ENCODE measurements at places on chromosomes 11 and 22. TPM values are rescaled to one million over a fixed set of nuclear protein-coding genes. Genes with fewer than 3 reads are reported as not detected.

DNA sequence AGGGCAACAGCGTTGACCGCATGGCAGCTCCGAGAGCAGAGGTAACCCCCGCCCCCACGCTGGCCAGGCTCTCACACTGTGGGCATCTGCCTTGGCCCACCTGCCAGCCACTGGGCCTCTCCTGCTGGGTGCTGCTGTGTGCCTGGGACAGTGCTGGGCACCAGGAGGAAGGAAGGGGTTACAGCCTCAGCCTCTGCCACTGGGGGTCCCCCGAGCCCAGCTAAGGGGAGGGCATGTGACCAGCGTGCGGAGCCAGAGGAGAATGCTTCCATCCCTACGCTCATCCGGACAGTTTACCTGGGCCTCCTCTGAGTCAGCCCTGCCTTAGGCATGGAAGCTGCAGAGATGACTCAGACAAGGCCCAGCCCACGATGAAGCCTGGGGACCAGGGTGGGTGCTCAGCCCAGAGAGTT lies 10.9 kb downstream of the NCF4 start:
- no peak for DNase-seq

WBP2NL gene
- 1.7 TPM for total RNA-seq

DNA sequence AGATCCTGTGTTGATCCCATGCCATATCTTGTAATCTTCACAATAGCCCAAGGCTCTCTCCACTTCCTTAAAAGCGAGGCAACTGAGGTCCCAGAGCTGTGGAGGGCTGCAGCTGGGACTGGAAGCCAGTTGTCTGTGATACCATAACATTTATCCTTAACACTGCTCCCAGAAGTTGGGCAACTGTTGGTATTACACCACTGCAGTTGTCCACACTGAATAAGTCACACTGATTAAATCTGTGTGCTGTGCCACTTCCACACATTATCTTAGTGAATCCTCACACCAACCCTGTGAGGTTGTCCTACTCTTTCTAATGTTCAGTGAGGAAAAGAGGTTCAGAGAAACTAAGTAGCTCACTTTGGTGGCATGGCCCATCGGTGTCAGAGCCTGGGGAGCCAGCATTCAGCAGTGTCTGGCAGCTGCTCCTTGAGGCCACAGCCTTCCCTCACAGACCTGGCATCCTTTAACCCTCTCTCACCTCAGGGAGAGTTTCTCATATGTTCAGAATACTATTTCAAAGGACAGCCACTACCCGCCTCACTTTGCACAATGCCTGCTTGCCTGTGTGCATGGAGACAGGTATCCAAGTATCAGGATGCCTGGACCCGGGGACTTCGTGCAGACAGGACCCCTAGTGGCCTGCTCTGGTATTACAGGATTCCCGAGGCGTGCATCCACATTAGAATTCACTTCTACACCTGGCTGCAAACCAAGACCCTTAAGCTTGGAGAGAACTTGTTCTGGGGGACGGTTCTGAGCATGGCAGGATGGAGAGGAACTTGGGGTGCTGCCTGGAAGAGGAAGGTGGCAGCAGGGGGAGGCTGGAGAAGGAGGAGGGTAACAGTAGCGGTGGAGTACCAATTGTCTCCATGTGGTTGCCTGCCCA lies 221.9 kb upstream of the TBCEL start:
- peak; percentile 50 for DNase-seq

C11orf91 gene
- total RNA-seq, result not detected

DNA sequence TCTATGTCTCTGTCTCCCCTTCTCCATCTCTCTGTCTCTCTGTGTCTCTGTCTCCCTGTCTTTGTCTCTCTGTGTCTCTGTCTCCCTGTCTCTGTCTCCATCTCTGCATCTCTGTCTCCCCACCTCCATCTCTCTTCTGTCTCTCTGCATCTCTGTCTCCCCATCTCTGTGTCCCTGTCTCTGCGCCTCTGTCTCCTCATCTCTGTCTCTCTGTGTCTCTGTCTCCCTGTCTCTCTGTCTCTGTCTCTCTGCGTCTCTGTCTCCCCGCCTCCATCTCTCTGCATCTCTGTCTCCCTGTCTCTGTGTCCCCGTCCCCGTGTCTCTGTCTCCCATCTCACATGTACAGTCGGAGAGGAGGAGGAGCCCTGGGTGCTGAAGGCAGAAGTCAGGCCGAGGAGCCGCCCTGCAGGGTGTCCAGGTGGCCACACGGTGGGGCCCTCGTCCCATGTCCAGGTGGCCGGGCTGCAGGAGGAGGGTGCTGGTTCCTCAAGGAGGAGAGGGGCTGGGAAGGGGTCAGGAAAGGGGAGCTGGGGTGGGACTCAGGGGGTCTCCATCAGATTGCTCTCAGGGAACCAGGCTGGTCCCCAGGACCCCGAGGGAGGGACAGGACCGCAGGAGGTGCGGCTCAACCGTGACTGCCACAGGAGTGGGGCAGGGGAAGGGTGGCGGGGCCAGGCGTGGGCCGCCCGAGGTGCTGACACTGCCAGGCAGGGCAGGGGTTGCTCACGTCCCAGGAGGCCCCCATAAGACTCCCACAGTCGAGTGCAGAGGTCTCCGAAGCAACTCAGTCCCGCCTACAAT lies 25.6 kb upstream of the TH start:
- DNase-seq, result peak; percentile 84

GRCh38 chr11:20364341-20364792 lies 853 bp downstream of the HTATIP2 start:
- no peak for DNase-seq

GRCh38 chr11:88520391-88520790 lies 182.9 kb upstream of the CTSC start:
- DNase-seq, result no peak

GRCh38 chr22:44906999-44907644 lies 102.7 kb downstream of the PHF21B start:
- DNase-seq, result no peak

- no peak for DNase-seq
Observed at GRCh38 chr11:87374038-87374807, 336.5 kb downstream of the TMEM135 start.

All from natural killer cell (primary cell).